ENCODE measurements at places on chromosomes 7 and 10.

DNA sequence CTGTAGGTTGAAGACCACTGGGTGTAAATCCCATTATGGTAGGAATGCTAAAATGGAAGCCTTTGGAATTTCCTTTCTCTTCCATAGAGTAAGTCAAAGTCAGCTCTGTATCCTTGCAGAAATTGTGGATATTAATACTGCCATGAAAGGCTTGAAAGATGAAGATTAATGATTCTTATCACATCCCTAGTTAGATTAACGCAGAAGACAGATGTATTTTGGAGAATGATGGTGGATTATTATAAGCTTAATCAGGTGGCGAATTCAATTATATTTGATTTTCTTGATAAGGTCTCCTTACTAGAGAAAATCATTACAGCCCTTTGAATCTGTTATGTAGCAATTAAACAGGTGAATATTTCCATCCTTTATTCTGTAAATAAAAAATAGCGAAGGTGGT, 270.1 kb downstream of the PHF14 start:
- no peak for DNase-seq

DNA sequence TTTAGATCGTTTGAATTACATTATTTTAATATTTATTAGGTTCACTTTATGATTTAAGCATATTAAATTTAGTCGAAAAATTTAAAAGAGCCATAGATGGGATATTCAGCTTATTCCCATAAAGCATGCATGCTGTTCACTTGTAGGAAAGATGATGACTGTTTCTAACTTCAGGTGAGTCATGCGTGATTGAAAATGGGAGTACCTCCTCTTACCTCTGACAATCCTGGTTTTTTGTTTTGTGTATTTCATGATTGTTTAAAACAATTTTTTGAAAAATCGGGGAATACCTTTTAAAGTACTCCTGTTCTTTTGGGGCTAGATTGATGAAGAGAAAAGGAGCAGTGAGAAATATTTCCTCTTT, 1.4 kb downstream of the TNKS2 start:
- DNase-seq = peak; percentile 77

GRCh38 chr10:5628451-5629302, 37.7 kb downstream of the ASB13 start:
- no peak for DNase-seq

DNA sequence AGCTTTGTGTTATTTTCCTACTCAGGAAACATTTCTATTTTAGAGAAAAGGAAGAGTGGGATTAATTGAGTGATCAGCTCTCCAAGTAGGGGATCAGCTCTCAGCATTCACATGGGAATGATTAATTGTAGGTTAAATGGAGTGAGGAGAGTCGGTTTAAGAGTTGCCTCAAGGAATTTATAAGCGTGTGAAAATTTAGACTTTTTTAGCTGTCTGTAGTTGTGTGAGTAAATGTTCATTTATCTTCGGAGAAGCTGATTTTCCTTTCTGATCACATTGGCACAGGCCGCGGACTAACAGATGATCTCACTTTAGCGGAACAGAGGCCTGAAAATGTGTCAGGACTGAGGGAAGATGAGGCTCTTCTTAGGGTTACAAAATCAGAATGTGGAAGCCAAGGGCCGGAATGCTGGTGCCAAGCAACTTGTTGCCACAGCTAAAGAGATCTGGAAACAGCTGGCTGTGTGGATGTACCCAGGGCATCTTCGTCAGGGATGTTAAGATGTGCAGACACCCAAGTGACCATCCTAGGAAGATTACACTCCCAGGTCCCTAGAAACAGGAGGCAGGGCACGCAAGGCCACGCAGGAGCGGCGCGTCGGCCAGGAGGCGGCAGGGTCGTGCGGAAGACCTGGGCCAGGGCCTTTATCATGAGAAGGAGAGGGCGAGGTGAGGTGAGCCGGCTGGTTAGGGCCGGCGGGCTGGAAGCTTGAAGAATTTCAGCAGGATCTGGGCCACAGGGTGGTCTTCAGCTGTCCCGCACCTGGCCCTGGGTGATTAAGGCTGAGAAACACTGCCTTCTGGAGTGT, 35.1 kb upstream of the TTYH3 start:
- no peak for DNase-seq

- no peak for DNase-seq
Measured at GRCh38 chr10:11949152-11949551, 93.5 kb downstream of the UPF2 start.

DNA sequence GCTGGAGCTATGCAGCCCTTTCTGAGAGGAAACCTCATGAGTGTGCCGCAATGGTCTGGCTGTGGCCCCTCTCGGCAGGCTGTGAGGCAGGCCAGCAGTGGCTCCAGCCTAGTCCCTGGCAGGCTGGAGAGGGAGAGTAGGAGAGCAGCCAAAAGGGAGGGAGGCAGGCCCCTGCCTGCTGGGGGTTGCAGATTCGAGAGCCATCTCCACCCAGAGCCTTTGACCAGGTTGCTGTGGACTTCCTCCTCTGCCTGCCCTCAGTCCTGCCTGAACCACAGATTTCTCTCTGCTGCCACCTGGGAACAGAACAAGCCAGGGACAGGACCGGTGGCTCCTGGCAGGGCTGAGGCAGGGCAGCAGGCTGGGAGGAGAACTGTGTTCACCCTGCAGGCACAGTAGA, 13.9 kb downstream of the PAX2 start:
- DNase-seq = no peak
